Right forelimb (tissue), 1 donor: ENCODE measurements at places on chromosomes 3 and 15.

DNA sequence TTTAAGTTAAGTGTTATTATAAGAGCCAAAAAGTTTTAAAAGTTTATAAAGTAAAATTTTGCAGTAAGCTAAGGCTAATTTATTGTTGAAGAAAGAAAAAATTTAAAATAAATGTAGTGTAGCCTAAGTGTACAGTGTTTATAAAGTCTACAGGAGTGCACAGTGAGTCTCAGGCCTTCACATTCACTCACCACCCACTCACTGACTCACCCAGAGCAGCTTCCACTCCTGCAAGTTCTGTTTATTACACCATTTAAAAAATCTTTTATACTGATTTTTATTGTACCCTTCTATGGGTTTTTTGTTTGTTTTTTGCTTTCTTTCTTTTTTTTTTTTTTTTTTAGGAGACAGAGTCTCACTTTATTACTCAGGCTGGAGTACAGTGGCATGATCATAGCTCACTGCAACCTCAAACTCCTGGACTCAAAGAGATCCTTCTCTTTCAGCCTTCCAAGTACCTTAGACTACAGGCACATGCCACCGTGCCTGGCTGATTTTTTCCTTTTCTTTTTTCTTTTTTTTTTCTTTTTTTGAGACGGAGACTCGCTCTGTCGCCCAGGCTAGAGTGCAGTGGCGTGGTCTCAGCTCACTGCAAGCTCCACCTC, 25.9 kb downstream of the CSTA start:
- DNase-seq, result no peak

GRCh38 chr3:15942462-15942861, 144.7 kb upstream of the ANKRD28 start:
- no peak for DNase-seq

DNA sequence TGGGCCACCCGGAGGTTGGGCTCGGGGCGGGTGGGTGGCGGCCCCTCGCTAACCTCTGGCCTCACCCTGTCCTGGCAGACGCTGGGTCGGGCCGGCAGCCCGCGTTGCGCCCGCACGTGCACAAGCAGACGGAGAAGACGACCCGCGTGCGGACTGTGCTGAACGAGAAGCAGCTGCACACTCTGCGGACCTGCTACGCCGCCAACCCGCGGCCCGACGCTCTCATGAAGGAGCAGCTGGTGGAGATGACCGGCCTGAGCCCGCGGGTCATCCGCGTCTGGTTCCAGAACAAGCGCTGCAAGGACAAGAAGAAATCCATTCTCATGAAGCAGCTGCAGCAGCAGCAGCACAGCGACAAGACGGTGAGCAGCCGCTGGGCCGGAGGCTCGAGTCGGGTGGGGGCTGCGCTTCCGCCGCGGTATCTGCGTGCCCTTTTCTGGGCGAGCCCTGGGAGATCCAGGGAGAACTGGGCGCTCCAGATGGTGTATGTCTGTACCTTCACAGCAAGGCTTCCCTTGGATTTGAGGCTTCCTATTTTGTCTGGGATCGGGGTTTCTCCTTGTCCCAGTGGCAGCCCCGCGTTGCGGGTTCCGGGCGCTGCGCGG, 3.7 kb downstream of the ISL2 start:
- peak; percentile 82 for DNase-seq

GRCh38 chr3:182837855-182838454, 44.7 kb downstream of the ATP11B start:
- no peak for DNase-seq

DNA sequence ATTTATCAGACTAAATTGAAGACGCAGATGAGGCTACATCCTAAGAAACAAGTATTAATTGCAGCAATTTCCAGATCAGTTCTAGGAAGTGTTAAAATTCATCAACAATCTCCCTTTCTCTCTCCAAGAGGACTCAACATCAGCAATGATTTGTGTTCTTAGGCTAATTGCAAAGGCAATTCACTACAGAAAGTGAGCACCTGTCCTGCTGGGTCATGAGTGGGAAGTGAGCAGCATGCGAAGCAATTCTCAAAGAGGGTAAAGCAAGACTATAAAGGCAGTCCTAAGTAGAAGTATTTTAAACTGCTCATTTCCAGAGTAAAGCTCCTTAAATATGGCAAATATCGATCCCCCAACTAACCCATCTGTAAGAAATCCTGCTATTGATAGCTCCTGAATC, 1191.0 kb upstream of the ALCAM start:
- no peak for DNase-seq

GRCh38 chr3:134344560-134344959, 29.7 kb downstream of the AMOTL2 start:
- peak; percentile 2 for DNase-seq

- DNase-seq, result no peak
Observed at GRCh38 chr3:172919297-172919683, 168.8 kb downstream of the ECT2 start.

GRCh38 chr3:193744048-193744821, 151.2 kb downstream of the OPA1 start:
- no peak for DNase-seq

DNA sequence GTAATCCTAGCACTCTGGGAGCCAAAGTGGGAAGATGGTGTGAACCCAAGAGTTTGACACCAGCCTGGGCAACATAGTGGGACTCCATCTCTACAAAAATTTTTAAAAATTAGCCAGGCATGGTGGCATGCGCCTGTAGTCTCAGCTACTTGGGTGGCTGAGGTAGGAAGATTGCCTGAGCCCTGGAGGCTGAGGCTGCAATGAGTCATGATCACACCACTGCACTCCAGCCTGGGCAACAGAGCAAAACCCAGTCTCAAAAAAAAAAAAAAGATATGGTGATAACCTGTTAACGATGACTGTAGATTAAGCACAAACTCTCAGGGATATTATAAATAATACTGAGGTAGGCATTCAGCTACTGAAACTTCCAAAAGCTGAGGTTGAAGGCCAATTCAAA, 107.5 kb downstream of the SLC49A4 start:
- no peak for DNase-seq

GRCh38 chr3:5811016-5811415, 623.5 kb downstream of the EDEM1 start:
- DNase-seq, result no peak

GRCh38 chr3:66463730-66464511, 36.9 kb downstream of the LRIG1 start:
- no peak for DNase-seq

DNA sequence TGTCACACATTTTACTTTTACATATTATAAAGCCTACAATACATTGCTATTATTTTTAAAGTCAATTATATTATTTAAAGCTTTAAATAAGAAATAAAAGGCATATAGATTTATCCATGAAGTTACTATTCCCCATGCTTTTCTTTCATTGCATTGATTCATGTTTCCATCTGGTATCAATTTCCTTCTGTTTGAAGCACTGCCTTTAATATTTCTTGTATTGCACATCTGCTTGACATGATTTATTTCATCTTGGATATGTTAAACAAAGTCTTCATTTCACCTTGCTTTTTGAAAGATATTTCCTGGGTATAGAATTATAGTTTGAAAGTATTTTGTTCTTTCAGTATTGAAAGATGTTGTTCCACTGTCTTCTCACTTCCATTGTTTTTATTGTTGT, 174.3 kb upstream of the MBNL1 start:
- DNase-seq, result no peak

GRCh38 chr15:72183781-72184164, 13.8 kb downstream of the GRAMD2A start:
- no peak for DNase-seq

GRCh38 chr3:24025805-24026204, 80.7 kb downstream of the NR1D2 start:
- DNase-seq, result no peak

DNA sequence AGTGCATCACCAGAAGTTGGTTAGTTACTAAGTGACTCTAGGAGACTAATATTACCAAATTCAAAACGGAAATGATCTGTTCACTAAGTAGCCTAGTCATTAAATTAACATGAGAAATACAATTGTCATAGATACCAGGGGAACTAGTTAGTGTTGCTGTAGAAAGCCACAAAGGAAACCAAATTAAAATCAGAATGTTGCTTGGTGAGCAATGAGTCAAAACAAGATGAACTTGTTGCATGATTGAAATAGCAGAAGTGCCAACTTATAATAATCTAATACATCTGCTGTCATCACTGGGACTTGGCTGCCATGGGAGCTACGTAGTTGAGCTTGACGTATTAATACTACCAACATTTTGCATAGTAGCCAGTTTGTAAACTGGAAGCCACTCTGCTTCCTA, 458.1 kb downstream of the DIPK2A start:
- no peak for DNase-seq

DNA sequence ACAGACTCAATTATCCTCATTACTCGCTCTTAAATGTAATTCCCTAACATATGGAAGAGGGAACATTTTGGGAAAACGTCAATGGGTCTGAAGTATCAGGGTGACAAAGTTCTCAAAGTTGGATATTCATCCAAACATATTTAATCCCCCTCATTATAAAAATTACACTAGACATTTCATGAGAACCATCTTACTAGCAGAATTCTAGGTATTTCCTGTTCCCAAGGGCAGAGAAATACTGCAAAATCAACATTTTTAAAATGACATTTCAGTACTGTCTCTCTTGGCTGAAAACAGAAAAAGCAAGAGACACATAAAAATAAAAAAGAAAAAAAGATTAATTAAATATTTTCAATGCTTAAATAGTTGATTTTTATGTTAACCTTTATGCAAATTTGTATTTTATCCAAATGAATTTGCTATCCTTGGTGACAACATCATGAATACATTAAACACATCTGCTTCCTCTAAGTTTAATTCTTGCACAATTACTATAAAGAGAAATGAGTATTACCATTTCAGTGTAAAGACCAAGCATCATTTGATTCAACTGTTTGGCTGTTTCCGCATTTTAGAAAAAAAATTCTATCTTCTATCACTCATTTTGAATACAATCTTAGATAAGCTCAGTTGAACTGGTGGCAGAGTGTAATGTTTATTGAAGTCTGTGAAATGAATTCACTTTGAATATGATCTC, 114.8 kb upstream of the COL8A1 start:
- DNase-seq, result no peak

DNA sequence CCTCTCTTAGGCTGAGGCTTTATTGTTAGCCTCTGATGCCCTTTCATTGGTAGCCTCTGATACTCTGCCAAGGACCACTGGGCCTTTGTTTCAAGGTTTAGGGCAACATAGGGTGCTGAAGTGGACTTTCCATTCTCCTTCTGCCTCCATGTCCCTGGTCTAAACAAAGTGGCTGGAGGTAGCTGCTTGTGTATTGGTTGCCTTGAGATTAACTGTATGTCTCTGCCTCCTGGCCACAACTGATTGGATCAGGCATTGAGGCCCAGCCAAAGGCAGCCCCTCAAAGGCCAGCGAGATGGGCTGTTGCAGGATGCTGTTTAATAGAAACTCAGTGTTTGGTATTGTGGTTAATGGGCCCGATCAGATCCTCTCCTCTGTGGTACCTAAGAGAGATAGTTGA, 77.9 kb upstream of the PRR23C start:
- no peak for DNase-seq

GRCh38 chr3:50100956-50101845, 12.5 kb downstream of the RBM5 start:
- no peak for DNase-seq

DNA sequence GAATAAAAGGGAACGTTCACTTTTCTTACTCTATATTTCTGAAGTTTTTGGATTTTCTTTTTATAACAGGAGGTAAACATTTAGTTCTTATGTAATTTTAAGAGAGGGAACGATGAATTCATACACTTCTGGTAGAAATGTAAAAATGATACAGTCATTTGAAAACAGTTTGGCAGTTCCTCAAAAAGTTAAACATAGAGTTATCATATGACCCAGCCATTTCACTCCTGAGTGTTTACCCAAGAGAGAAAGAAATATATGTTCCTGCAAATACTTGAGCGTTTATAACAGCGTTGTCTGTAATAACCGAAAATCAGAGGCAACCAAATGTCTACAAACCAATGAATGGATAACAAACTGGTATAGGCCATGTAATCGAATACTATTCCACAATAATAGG, 20.8 kb upstream of the CCR9 start:
- DNase-seq, result no peak

- no peak for DNase-seq
Observed at GRCh38 chr3:15159501-15160136, 46.4 kb upstream of the CAPN7 start.

DNA sequence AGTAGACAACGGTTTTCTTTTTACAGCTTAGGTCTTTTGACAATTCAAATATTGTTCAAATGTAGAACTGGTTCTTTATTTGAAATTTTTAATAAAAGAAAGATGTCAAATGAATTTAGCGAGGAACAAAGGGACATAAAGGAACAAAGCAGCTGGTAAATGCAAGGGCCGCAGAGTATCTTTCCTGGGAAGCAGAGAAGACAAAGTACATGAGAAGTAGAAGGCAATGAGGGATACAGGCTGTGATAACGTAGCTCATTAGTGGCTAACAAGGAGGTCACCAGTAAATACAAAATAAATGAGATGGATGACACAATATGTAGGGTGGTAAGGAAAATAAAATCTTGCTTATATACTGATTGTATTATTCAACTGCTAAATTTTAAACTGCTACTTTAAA, 762.8 kb downstream of the VGLL3 start:
- no peak for DNase-seq

- DNase-seq, result no peak
Observed at GRCh38 chr3:50982540-50983325, 308.0 kb downstream of the DOCK3 start.

- no peak for DNase-seq
Observed at GRCh38 chr3:150303768-150304167, 104.3 kb upstream of the TSC22D2 start.

DNA sequence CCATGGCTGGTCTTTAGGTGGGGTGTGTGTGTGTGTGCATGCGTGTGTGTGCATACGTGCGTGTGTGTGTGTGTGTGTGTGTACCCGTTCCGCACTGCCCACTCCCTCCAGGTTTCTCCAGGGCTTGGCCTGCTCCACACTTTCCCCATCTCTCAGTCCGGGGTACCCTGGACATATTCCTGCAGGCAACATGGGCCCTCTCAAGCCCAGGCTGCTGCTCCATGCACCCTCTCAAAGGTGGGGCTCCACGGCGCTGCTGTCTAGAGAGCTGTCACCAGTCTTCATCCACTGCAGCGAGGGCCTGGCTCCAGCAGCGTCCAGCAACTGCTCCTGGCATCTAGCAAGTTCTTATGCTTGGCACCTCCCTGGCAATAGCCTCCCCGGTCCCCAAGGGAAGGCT, 86.1 kb downstream of the ATP10A start:
- no peak for DNase-seq

DNA sequence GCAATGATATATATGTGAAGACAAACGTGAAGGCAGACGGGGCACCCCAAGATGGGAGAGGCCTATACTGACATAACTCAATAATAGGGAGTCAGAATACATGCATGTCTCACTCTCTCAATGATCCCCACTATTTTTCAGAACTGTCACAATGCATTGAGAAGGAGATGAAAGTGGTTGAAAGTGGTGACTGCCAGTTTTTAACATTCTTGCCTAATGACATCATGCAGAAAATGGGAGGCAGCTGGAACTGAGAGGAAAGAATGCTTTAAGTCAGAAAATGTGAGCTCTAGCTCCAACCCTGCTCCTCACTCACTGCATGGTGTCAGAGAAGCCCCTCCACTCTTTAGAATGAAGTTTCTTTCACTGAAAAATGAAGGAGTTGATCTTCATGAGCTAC, 55.3 kb upstream of the P2RY1 start:
- DNase-seq, result no peak

- no peak for DNase-seq
Observed at GRCh38 chr3:108088146-108088545, 2.7 kb downstream of the CD47 start.
